Epithelial cell of esophagus (primary cell): ENCODE measurements at places on chromosomes 16 and 17.
A peak's percentile ranks its signal among the peaks of the same experiment; 100 is the strongest.

DNA sequence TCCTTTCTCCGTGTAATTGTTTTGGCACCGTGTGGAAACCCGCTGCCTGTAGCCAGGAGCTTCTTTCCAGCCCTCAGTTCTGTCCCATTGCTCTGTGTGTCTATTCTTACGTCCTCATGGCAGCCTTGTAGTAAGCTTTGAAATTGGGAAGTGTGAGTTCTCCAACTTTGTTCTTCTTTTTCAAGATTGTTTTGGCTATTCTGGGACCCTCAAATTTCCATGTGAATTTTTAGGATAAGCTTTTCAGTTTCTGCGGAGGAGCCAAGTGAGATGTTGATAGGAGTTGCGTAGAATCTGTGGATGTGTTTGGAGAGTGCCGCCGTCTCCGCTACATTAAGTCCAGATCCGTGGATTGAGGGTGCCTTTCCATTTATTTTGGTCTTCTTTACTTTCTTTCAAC lies 15.2 kb downstream of the CHMP6 start:
- no peak for DNase-seq

- no peak for DNase-seq
Measured at GRCh38 chr16:14371778-14372431, 258.2 kb downstream of the PARN start.

DNA sequence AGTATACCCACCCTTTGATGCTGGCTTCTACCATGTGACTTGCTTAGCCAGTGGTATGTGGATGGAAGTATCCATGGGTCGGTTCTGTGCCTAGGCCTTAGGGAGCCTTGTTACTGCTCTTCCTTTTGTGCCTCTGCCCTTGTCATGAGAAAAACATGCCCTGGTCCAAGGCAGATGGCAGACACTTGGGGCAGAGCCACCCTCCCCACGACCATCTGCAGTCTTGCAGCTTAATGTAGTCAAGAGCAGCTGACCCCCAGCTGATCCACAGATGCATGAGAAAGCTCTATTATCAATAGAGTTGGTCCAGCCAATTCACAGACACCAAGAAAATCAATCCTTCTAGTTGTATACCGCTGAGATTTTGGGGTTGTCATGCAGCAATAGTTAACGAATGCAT lies 95.7 kb downstream of the SLC39A11 start:
- DNase-seq: no peak

DNA sequence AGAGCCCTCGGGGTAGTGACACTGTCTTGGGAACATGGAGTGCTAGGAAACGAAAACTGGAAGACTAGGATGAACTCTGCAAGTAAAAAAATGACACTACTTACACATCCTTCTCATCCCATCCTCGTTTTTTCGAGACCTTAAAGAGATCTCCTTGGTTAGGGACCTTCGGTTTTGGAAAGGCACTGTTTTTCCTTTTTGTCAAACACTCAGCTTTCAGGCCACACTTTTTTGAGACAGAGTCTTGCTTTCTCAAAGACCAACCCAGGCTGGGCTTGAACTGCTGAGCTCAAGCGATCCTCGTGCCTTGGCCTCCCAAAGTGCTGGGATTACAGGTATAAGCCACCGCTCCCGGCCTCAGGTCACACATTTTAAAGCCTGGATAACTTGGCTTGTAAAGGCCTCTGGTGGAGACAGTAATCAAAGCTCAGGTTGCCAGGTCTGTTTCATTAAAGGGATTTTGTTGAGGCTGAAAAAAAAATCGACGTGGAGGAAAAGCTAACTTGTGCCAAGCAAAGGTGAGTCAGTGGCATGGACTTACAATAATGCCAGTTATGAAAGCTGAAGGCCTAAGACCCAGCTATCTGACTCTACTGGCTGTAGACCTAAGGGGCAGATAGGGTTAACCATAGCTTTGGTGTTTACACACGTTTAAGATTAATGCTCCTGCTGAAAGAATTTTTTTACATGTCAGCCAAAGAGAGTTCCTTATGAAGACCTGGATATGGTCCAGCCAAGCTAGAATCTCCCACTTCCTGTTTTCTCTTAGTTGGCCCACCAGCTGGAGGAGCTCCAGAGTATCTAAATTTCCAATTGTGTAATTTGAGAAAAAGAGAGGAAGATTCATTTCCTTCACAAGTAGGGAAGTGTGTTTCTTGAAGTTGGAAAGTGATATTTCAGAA lies 823 bp downstream of the NBR1 start:
- peak; percentile 87 for DNase-seq

DNA sequence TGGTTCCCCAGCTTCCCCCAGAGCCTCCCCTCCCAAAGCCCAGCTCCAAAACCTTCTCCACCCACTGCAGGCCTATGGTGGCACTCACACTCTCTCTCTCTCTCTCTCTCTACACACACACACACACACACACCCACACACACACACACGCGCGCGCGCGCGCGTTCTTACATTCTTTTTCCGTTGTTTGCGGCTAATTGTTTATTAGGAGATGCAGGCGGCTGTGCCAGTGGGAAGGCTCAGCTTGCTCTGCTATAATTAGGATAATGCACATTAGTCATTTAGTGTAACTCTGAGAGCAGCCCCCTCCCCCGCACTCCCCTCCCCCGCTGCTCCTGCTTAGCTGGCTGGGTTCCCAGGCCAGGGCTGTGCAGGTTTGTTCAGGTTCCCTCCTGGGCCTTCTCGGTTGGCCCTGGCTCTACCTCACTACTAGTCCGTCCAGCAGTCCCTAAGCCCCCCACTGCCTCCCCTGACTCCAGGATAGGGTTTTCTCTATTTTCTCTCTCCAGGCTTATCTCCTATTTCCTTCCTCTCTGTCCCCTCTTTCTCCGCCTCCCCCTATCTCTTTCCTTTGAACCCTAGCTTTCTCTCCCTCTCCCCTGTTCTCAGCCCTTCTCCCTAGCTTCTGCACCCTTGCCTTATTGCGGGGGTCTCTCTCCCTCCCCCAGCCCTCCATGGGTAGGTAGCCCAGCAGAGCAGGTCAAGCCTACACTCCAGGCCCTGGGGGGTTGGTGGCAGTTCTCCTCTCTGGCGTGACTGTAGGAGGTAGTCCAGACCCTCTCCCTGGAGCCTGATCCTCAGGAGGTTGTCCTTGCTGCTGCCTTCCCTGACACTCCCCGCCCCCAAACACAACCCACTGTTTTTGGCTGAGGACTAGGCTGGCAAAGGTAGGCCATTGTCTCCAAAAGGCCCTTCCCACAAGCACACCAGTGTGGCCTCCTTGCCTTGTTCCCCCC lies 34.0 kb downstream of the TMEM132E start:
- peak; percentile 37 for DNase-seq

GRCh38 chr16:27792486-27793248 lies 242.7 kb downstream of the KATNIP start:
- DNase-seq: no peak

GRCh38 chr17:37024181-37024637 lies 75.5 kb downstream of the AATF start:
- DNase-seq: no peak

DNA sequence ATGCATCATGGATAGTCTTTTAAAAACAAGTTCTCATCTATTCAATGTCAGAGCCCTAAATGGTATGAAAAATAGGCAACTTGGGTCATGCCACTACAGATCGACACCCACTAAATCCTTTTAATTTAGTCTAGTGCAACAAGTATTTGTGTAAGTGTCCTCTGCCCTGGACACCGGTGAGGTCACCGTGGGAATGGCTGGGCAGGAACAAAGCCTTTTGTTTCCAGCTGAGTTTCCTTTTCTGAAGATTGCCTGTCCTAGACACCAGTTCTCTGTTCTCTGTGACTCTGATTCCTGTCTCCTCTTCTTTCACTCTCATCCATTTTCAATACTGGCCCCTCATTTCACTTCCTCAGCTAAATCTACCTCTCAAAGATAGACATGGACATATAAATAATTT lies 446.5 kb downstream of the MAF start:
- no peak for DNase-seq

GRCh38 chr17:71936977-71937376 lies 183.8 kb upstream of the SOX9 start:
- DNase-seq: peak; percentile 93

- DNase-seq: no peak
Measured at GRCh38 chr17:37610971-37611370, 1.8 kb upstream of the SYNRG start.

DNA sequence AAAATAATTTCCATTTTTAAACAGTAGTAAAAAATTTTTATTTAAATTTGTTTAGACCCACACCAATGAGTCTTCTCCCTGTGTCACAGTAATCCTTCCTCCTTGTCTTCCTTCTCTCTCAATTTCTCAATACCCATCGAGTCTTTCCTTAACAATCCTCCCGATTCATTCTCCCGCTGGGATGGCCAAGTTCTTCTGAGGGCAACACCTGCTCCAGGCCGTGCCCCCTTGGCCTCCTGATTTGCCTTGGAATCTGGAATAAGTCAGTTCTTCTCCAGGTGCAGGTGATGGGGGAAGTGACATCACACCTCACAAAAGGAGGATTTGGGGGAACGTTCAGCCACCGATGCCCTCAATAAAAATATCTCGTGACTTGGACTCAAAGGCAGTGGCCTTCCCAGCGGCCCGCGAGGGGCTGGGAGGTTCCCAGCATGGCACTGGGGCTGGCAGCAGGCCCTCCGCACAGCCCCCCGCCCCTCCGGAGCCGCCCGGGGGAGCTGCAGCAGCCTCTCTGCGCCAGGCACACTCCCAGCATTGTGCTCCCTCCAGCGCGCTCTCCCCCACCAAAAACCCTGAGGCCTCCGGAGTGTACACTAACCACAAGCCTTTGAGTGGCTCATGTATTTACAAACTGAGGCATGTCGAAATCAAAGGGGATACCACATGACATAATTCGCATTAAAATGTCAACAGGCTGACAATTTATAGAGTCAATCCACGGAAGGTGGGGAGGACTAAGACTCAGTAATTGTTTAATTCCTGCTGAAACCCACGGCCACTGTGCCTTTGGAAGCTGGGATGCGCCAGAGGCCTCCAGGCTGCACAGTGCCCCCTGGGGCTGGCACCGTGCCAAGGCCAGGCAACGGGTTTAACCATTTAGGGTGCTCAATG lies 120.5 kb downstream of the ZFHX3 start:
- DNase-seq: peak; percentile 93

- DNase-seq: no peak
Measured at GRCh38 chr16:87006789-87007745, 310.1 kb downstream of the C16orf95 start.

GRCh38 chr17:82920150-82920549 lies 80.3 kb upstream of the ZNF750 start:
- DNase-seq: no peak

DNA sequence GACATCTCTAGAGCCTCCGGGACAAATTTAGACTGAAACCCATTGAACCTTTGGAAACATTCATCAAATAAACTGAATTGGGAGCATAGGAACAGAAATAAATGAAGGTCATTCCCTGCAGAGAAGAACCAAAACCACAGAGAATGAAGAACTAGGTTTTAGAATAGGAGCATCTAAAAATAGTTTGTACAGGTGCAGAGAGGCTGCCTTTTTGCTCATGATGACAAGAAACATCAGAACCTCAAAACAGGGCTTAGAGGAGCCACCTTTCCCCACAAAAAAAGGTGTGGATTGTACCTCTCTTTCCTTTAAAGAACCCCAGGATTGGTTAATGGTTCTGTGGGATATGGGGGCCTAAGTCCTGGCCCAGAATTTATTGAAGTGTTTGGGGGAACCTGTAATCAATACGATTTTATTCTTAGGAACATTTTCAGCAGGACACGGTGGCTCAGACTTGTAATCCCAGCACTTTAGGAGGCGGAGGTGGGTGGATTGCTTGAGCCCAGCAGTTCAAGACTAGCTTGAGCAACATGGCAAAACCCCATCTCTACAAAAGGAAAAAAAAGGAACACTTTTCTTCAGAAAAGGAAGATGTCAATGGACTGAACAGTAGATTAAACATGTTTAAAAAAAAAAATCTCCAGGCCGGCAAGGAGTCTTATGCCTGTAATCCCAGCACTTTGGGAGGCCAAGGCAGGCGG lies 37.7 kb upstream of the SLC47A1 start:
- DNase-seq: no peak

GRCh38 chr17:33099252-33099651 lies 107.6 kb downstream of the SPACA3 start:
- peak; percentile 31 for DNase-seq

GRCh38 chr16:86257546-86257945 lies 252.8 kb upstream of the FOXF1 start:
- no peak for DNase-seq

GRCh38 chr17:9825641-9826150 lies at the start of gene GLP2R:
TSS of gene GLP2R (plus strand) at chr17:9825924. CDS start at chr17:9826064, 140 bp downstream.
- no peak for DNase-seq

DNA sequence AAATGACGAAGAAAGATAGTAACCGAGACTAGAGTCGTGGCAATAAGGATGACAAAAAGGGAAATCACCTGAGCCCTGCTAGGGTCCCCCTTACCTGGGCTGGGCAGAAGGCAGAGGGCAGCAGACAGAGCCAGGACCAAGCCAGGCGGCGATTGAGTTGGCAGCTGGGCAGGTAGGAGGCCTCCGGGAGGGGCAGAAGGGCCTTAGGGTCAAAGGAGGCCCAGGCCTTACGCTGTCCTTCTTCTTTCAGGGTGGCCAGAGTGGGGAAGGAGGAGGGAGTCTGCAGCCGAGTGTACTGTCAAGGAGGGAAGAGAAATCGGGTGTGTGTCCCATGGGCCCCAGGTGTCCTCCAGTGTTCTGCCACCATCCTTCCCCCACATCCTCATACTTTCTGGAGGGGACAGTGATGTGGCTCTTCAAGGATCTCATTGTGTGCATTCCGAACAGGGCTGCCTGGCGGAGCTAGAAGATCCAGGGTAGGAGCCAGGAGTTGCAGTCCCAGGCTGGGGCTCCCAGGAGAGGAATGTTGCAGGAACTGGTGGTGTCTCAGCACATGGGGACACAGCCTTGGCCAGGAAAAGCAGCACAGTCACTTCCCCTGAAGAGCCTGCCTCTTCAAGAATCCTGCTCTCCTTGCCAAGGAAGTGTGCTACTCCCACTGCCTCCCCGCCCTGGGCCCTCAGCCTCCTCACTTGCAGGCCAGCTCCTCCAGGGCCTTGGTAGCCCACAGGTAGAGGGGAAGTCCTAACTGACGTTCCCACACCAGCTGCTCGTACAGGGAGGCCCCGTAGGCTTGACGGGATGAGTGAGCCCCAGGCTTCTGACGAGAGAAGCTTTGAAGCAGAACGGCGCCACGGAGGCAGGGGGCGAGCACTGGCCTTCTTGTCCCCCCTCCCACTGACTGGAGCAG lies 13.2 kb downstream of the CTC1 start:
- DNase-seq: no peak

GRCh38 chr16:50802961-50803360 lies 61.1 kb downstream of the CYLD start:
- no peak for DNase-seq

DNA sequence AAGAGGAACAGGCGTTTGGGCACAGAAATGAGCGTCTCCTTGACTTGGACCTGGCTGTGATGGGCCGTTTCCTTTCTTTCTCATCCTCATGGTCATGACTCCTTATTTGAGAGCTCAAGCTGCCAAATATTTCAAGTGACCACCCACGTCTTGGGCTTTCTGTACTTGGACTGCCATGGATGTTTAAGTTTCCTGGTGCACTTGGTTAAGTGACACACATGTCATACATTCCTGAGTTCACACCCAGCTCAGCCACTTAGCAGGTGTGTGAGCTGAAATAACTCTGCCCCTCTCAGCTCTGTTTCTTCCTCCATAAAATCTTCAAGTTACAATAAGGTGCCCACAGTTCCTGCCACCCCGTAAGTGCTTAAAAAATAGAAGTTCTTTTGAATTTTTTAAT lies 114.5 kb downstream of the CLEC16A start:
- DNase-seq: no peak

GRCh38 chr16:84071121-84071520 lies 28.5 kb upstream of the SLC38A8 start:
- DNase-seq: no peak

GRCh38 chr16:74679983-74680382 lies 13.3 kb upstream of the RFWD3 start:
- no peak for DNase-seq
